ENCODE measurements at places on chromosomes 16 and 17.

DNA sequence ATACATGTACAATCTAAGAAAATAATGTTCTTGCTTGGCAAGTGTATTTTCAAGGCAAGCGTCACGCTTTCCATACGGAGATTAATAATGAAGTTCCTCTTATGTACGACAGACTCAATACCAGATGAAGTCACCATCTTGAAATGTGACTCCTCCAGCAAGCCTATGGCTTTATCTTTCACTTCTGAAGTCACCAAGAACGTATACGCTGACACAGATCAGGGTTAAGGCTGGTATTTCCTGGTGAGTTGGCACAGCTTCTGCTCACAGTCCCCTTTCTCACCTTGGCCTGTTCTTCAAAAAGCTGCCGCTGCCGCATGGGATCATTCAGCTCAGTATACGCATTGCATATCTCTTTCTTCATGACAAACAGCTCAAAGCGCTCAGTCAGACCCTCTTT, 6.1 kb upstream of the ADAT1 start:
- no peak for DNase-seq

GRCh38 chr17:46878055-46878454, 26.7 kb downstream of the WNT9B start:
- DNase-seq: no peak

GRCh38 chr16:30077656-30078055, 1.9 kb downstream of the PPP4C start:
- DNase-seq: no peak

- peak; percentile 70 for DNase-seq
These were observed at the start of gene MED13 for GRCh38 chr17:62064791-62065563. TSS of gene MED13 (minus strand) at chr17:62065278. CDS start at chr17:62065205, 73 bp downstream.

DNA sequence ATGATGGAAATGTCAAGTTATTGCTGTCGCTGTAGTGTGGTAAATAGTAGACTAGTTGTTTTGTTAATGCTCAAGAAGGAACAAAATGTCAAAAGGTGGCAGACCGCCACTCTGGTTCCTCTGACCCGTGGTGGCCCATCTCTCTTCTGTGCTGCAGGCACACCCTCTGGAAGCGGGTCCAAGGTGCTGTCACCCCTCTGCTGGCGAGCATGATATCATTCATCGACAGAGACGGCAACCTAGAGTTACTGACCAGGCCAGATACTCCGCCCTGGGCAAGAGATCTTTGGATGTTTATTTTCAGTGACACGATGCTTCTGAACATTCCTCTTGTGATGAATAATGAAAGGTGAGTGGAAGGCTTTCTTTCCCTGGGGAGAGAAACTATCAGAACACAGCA, 56.8 kb upstream of the ENDOV start:
- DNase-seq: no peak

DNA sequence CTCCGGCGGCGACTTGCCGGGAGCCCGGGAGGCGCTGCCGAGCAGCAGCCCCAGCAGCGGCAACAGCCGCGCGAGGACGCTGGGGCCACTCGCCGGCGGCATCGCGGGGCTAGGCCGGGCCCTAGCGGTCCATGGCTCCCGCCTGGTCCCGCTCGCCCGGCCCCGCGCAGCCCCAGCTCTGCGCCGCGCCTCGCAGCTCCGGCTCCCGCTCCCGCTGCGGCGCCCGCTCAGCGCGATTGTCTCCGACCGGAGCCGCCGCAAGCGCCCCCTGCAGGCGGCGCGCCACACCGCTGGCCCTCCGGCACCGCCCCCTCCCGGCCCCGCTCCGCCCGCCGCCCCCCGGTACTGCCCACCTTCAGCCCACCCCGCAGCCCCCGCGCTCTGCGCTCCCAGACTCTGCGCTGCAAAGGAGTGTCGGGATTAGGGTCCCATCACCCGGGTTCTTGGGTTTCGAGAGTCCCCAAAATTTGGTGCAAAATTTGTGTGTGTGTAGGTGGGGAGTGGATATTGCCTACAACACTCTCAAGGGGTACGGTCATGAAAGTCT, at the start of gene FAM171A2:
Gene FAM171A2, minus strand, starts transcription at position 241 of the 547 bp plus-strand sequence. Its CDS starts 139 bp downstream, at position 102.
- no peak for DNase-seq

- no peak for DNase-seq
These were observed 3.5 kb upstream of the LCMT1 start for GRCh38 chr16:25108054-25108453.

DNA sequence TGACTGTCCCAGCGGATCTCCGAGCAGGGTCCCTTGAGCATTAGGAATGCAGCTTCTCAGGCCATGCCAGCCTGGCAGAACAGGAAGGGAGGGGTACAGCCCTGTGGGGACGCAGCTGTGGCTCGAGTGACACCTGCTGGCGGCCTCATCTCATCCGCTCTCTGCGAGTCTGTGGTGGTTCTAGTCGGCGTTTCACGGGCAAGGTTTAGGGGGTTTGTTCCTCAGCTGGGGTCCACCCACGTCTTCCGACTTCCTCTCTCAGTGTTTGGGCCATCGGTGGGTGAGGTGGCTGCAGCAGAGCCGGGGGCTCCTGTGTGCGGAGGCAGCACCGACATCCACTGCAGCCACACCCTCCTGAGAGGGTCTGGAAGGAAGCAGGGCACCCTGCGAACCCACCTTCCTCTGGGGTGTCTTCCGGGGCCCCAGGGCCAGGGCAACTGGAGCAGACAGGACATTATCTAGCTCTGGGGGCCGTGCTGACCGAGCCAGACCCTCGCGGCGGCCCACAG, 33.3 kb downstream of the JPH3 start:
- DNase-seq: peak; percentile 43

- no peak for DNase-seq
These were observed 15.9 kb downstream of the CHMP1A start for GRCh38 chr16:89641458-89642119.

DNA sequence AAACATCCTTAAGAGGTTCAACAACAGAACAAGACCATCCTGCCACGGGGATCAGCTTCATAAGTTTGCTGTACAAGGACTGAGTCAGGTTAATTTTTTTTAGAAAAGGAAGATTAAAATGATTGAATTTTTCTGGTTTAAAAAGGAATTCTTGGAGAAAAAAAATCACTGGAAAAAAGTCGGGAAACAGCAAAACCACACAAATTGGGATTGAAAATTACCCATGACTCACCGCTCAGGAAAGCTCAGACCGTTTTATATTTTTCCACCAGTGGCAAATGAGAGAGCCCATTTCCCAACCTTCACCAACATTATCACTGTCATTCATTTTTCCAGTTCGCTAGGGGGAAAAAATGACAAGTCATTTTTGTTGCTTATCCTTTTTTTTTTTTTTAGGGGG, 46.6 kb downstream of the MRM3 start:
- no peak for DNase-seq

- DNase-seq: no peak
These were observed 9.5 kb downstream of the TXNL4B start for GRCh38 chr16:72083778-72084404.

DNA sequence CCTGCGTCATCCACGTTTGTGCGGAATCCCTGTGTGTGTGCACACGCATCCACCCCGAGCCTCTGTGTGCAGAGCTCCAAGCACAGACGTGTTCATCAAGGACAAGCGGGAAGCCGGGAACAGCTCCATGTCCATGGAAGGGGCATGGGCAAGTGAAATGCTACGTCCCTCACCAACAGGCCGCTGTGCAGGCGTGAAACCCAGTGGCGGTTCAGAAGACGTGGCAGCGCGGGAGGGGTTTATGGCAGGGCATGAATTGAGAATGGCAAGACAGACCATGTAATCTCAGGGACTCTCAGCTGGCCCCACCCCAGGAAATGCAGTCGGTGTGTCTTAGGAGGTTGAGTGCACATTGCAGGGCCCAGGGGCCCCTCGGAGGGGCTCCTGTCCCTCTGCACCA, 52.7 kb downstream of the TBC1D16 start:
- DNase-seq: no peak

DNA sequence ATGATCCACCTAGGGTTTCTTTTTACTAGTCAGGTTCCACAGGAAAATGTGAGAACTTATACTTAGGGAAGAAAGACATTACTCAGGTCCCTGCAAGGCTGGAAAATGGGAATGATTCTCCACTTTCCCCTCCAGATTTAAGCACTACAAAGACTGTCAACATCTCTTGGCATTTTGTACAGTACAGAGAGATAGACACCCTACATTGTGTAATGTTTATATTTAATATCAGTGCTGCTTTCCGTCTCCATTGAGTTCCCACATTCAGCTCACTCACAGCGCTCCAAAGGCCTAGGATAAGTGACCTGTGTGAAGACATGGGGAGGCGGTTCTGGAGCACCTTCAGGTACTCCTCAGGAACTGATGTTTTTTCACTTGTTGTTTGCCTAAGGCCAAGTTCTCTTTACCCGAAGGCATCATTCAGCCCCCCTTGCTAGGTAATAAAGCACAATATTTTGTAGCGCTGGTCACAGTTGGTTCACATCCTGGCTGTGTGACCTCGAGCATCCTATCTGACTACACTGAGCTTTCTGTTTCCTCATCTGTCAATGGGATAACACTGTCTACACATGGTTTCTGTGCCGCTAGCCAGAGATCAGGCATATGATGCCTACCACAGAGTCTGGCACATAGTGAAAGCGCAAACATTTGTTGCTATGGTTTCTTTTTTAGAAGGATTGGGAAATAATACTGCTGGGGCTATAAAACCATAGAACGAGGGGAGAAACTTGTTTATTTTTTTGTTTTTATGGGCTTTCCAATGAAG, 226.6 kb downstream of the ZFHX3 start:
- no peak for DNase-seq

GRCh38 chr16:84810518-84811273, 9.1 kb upstream of the CRISPLD2 start:
- peak; percentile 10 for DNase-seq
